ENCODE measurements at places on chromosomes 3 and 15.

GRCh38 chr3:118080889-118081288 is 953.8 kb downstream of the IGSF11 start:
- no peak for DNase-seq

DNA sequence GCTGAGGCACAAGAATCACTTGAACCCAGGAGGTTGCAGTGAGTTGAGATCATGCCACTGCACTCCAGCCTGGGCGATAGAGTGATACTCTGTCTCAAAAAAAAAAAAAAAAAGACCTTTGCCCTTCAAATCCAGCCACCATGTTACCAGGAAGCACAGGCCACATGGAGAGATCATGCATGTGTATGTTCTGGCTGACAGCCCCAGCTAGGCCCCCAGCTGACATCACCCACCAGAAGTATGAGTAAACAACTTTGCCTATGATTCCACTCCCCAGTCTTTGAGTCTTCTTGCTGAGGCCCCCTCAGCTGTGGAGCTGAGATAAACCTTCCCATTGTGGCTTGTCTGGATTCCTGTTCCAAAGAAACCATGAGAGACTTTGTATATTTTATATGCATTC is 3.3 kb upstream of the ARIH2 start:
- DNase-seq: no peak

- no peak for DNase-seq
Observed at GRCh38 chr3:69684309-69684961, 54.8 kb upstream of the MITF start.

GRCh38 chr3:196388956-196389355 is 43.3 kb downstream of the UBXN7 start:
- DNase-seq: no peak

- DNase-seq: no peak
Observed at GRCh38 chr3:15542614-15543013, 21.1 kb upstream of the COLQ start.

DNA sequence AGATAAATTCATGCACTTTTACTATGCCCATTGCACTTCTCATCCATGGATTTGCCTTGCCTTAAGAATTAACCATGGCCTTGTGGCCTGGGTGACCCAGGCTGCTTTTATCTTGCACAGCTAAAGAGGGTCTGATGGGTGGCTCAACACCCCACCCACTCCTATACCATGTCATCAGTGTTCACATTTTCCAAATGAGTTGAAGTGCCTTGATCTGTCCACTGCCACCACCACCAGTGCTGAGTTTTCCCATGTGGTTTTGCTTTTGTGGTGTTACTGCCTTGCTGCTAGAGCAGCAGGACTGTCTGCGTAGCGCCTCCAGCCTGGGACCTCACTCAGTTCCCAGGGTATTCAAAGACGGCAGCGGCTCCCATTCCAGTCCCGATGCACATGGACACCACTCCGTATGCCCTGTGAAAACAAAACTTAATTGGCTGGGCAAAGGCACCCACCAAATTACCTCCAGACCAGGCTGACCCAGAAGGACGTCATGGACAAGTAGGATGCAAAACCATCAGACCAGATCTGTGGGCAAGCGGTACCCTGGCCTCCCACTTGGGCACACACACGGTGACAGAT is 14.1 kb downstream of the ACAA1 start:
- no peak for DNase-seq

DNA sequence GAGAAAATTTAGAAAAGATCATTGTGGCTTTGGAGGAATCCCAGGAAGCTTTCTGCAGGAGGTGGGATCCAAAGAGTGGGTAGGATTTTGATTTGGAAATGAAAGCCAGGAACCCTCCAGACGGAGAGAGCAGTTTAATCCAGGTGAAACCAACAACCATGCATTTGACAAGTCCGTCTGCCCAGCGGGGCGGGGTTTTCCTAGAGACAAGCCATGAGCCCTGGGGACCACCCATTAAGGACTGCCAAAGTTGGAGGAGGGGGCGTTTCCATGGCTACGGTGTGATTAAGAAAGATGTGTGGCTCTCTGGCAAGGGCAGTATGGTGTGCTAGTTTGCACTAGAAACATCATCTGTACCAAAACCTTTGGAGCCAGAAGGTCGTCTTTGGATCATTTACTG is 53.4 kb downstream of the SRGAP3 start:
- DNase-seq: no peak

- no peak for DNase-seq
Observed at GRCh38 chr3:50515565-50516439, 12.4 kb upstream of the CACNA2D2 start.

DNA sequence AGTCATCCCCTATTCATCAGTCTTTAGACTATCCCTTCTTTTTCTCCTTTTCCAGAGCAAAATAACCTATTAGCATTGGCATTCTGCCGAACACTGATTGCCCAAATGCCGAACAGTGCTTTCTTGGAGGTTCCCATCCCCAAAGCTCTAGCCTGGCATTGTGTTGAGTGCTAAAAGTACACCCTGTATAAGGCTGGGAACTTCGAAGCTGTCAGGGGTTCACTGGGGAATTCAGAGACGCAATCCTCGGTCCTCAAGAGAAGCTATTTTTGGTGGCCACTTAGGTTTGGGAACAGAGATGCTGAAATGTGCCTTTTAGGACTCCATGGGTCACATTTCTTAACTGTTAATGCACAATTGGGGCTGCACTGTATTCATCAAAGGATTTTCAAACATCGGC is 8.4 kb downstream of the FRMD5 start:
- no peak for DNase-seq

GRCh38 chr3:188936597-188937107 is 235.1 kb upstream of the TPRG1 start:
- DNase-seq: no peak

DNA sequence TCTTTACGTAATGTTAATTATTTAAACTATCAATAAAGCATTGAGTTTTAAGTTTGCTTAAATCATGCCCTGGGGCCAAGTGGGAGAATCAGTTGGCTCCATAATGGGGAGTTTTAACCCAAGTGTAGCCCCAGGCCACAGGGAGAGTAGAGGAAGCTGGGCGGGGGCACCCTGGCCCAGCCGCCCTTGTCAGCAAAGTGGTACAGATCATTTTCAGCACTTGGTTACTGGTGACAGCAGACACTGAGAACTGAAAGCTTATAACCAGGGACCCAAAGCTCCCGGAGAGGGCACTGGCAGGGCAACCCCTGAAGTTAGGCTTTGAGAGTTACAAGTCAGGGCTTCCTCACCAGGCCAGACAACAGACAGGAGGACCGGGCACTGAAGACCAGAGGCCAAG is 90.6 kb downstream of the SEMA5B start:
- no peak for DNase-seq

GRCh38 chr3:189406148-189406547 is 225.0 kb upstream of the TP63 start:
- no peak for DNase-seq

DNA sequence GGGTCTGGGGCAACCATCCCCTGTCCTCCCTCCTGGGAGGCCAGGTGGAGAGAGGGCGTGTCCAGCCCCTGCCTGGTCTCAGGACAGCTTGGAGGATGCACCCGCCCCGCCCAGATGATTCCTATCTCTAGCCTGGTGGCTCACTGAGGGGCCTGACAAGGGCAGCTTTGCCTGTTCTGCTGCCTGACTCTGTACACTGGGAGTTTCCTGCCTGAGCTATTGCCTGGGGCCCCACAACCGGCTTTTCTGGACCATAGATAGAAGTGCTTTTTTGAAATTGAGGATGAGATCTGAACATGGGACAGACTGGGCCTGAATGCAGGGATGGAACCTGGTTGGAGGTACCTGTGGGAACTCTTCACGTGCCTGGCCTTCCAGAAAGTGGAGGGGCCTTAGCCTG is 751 bp upstream of the PLA2G4E start:
- no peak for DNase-seq

DNA sequence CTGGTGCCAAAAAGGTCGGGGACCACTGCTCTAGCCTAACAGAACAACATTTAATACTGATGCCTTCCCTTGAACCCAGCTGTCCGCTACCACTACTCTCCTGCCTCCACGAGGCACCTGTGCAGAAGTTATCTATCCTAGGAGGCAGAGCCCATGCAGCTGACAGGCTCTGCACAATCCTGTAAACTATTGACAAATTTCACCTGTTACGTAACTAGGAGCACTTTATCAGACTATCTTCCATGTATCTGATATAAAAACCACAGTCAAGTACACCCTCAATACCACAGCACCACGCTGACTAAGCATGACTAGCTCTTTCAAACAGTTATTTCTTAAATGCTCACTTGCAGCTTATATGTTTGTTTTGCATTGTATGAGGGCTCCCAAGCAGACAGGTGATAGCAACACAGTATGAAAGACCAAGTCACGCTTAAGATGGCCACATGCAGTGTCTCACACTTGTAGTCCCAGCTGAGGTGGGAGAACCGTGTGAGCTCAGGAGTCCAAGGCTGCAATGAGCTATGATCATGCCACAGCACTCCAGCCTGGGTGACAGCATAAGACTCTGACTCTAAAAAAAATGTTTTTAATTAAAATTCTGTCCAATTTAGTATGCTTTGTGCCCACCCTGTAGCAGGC is 4.5 kb upstream of the IL17RC start:
- no peak for DNase-seq

GRCh38 chr15:95129574-95129973 is 898.2 kb downstream of the MCTP2 start:
- DNase-seq: no peak

DNA sequence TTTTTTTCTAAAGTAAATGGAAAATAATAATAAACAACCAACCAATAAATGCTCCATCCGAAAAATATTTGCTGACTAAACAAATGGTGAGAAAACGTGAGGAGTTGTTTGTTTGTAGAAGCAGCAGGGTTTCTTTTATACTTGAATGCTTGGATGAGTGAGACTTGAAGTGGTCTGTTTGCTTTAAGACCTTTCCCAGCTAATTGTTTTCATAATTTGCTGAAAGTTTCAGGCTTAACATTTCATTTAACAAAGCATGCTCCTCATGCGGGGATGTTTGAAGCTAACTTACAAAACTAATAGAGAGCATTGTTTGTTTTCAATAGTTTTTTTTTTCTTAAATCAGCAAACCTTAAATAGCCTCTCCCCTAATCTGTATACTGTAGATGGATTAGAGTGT is 484.6 kb downstream of the ROBO2 start:
- no peak for DNase-seq

DNA sequence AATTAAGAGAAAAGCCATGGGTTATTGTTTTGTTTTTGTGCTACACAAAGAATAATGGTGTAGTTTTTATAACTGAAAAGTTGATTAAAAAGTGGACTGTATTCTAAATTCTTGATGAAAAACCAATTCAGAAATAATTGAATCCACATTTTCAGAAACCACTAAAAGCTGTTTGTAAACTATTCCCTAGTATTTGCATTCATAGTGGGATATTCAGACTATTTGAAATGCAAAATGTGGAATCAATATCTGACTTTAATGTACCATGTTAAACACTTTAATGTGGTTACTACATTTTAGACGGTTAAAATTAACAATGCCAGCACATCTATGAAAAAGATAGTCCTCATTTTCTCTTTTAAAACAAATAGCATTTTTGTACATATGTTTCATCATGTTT is 104.6 kb downstream of the ZIC4 start:
- no peak for DNase-seq

All from T-helper 9 cell (primary cell).